ENCODE measurements at places on chromosomes 7 and 10.

DNA sequence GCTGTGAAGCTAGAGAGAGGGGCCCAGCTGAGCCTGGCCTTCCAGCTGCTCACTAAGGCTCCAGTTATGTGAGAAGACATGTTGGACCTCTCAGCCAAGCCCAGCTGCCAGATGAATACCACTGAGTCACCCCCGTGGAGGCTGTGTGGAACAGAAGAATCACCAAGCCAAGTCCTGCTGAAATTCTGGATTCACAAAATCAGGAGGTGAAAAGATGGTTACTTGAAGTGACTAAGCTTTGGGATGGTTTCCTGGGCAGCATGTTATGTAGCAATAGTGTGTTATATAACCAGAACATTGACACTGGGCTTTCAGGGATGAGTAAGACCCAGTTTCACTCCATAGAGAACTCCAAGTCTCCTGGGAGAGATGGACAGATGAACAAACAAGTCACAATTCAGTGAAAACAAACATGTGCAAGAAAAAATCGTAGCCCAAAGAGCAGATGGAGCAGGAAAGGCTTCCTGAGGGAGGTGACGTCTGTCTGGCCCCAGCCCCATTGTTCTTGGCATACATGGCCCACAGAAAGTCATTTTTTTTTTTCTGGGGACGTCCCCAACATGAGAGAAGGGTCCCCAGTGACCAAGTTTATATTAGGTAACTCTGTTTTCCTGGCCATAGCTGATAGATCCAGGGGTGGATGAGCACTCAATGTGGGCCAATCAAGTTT, 64.1 kb upstream of the PDZD8 start:
- no peak for DNase-seq

- DNase-seq: no peak
Measured at GRCh38 chr10:125783957-125784356, 8.3 kb upstream of the MMP21 start.

GRCh38 chr7:118758582-118758981, 534.1 kb downstream of the ANKRD7 start:
- DNase-seq: no peak

- no peak for DNase-seq
Measured at GRCh38 chr10:115831016-115831415, 442.0 kb downstream of the GFRA1 start.

GRCh38 chr7:68904630-68905029, 693.6 kb upstream of the AUTS2 start:
- DNase-seq: no peak

- no peak for DNase-seq
Measured at GRCh38 chr7:12229046-12229445, 18.0 kb downstream of the TMEM106B start.

DNA sequence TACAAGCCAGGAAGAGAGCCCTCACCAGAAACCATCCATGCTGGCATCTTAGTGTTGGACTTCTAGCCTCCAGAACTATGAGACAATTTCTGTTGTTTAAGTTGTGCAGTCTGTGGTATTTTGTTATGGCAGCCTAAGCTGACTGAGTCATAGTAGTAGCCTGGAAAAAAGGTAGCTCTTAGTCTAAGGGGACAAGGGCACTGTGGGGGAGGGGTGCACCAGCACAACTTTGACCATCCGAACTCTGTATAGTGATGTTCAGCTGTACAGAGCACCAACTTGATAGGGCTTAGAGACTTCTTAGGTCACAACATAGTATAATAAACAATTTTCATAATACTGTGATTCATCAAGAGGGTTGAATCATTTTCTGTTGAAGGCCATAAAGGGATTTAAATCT, 14.3 kb downstream of the EIF4EBP2 start:
- no peak for DNase-seq

GRCh38 chr7:25014756-25015155, 34.8 kb upstream of the OSBPL3 start:
- DNase-seq: peak; percentile 74

DNA sequence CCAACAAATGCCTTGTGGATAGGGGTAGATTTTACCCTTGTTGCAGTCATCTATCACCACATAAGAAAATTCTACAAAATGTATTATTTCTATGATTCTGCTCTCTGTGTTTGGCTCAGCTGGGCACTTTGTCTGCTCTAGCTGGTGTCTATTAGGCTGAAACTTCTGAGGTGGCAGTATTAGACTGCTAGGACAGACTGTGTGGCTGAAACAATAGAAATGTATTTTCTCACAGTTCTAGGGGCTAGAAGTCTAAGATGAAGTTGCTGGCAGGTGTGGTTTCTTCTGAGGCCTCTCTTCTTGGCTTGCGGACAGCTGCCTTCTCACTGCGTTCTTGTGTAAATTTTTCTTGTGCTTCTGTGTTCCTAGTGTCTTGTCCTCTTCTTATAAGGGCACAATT, 1139.6 kb upstream of the LRRTM3 start:
- DNase-seq: no peak

Data from H4 (cell line).